ENCODE measurements at places on chromosomes 5 and 9.

DNA sequence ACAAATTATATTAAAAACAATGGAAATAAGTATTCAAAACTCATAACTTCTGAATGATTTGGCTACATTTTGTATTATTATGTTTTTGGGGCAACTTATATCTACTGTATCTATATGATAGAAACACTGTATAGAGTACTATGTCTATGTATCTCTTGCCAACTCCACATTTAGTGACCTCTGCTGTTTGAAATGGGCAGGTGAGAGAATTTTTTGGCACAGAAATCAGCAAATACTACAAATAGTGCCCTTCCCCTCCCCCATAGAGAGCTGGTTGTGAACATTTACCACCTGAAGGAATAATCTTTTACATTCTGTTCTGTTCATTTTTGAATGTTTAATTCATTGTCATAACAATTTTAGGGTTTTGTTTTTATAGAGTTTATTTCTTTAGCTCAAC lies 545.3 kb downstream of the PDE4D start:
- no peak for DNase-seq

GRCh38 chr5:151692312-151692711 lies 5.6 kb upstream of the SPARC start:
- DNase-seq: no peak

DNA sequence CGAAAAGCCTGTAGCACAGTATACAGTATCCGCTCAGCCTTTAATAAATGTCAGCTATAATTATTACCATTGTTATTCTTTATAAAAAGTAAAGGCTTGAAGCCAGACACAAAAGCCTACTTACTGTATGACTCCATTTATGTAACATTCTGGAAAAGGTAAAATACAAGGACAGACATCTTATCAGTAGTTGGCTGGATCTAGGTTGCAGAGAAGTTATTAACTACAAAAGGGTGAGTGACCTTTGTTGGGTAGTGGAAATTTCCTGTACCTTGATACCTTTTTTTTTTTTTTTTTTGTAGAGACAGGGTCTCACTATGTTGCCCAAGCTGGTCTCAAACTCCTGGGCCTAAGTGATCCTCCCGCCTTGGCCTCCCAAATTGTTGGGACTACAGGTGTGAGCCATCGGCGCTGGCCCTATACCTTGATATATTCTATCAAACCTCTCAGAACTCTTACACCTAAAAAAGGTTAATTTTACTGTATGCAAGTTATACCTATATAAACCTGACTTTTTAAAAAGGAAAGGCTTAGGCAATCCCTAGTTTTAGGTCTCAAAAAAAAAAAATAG lies 6.0 kb downstream of the HDAC3 start:
- DNase-seq: no peak

GRCh38 chr5:111681414-111682120 lies 75.4 kb downstream of the NREP start:
- no peak for DNase-seq

DNA sequence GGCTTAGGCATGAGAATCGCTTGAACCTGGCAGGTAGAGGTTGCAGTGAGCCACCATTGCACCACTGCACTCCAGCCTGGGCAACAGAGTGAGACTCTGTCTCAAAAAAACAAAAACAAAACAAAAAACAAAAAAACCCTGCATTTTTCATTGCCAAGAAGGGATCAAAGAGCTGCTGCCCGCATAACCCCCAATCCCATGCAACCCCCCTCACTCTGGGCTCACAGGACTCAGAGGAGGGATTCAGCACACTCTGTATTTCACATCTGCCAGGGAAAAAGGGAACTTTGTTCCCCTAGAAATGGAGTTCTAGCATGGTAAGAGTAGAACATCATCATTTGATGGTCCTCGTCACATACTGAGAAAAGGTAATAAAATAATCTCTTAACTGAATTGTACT lies 153.9 kb upstream of the GNA14 start:
- DNase-seq: no peak

All from stimulated activated naive CD4-positive, alpha-beta T cell (primary cell).